ENCODE measurements at places on chromosomes 4 and X.

GRCh38 chr4:180455226-180455625 is 1788.0 kb upstream of the TENM3 start:
- DNase-seq = no peak

DNA sequence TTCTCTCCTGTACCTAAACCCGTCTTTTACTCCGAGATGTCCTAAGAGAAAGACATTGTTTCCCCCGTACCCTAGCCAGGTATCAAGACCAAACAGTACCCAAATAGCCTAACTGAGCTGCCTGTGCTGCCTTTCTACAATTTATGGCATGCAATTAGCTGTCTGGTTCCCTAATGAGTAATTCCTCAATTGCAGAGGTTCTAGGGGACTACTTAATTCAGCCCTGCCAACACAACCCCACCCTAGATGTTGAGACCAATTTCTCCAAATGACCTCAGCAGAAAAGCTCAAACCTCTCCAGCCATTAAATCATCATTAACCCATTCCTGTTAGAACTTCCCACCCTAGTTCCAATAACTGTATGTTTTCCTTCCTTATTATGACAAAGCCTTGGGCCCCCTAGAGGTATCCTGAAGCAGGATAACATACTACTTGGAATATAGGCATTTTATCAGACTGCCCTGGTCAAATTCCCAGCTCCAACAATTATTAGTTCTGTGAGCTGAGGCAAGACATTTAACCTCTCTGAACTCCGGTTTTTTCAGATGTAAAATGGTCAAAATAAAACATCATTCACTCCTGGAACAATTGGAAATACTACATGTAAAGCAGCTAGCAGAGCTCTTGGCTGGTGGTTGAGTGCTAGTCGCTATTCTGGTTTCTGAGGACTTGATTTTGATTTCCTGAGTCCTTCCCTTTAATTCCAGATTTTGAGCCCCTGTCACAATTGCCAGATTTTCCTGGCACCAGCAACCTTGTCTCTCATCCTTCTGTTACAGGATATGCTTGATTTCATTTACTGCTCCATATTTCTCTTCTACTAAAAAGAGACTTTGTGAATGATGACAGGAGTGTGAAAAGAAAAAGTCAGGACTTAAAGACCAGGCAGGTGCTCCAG is 244.6 kb upstream of the TENM3 start:
- DNase-seq = no peak

DNA sequence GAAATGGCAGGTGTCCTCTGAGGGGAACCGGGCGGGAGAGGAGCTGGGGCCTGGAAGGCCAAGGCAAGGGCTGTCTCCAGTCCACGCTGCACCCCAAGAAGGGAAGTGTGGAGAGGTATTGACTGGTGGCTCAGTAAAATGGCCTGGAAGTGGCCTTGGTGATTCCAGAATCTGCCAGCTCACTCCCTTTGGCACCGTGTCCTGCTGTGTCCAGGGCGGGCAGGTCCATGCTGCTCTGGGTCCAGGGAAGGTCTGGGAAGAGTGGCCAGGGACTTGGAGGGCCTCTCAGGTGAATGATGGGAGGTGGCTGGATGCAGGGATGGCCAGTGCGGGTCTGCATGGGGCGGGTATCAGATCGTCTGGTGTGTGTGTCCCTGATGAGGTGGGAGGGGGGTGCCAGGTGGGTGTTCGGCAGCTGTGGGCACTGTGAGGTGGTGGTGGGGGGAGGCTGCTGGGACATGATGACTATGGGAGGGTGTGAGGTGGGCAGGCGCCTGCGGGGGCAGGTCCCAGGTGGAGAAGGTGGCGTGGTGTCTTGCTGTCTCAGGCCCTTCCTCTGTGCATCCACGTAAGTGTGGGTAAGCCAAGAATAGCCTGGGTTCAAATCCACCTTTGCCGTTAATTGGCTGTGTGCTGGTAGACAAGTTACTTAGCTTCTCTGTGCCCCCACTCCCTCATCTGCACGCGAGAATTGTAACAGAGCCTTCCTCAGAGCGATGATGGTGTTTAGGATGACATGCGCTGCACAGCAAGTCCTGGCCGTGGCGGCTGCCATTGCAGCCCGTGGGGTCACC is 17.7 kb downstream of the RGS12 start:
- no peak for DNase-seq

DNA sequence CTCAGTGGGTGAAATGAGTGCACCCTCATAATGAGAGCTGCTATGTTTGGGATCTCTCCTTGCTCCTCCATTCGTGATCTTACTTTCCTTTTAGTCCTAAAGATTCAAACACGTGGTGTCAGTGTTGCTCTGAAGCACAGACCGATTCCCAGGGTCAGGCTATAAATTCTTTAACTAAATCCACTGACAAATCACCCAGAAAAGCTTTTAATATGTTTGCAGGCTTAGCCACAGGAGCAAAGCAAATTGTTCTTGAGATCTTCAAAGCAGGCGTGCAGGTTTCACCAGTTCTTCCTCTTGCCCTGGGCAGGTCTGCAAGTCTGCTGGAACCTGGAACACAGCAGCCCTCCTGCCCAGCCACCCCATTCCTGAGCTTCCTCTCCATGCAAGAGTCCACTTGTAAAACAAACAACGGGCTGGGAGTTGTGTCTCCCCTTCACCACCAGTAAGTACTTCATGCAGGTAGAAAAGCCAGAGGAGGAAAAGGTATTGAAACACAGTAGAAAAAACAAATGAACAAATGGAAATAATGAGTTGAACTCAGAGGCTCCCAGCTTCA is 70.1 kb upstream of the ENPP6 start:
- DNase-seq = no peak

DNA sequence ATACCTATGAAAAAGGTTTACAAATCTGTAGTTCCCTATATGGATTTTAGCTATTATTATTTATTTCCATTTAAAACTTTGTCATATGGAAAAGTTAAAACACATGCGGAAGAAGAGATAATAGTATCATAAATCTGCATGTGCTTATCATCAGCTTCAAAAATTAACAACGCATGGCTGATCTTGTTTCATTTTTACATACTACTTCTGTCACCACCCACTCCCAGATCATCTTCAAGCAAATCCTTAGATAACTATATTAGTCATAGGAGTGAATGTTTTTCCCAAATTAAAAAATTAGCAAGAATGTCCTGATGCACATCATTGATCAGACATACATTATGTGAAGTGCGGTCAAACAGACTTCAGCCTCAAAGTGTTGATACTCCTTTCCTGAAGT is 24.6 kb upstream of the MOB1B start:
- DNase-seq = no peak

GRCh38 chrX:3175659-3176438 is 134.6 kb downstream of the ARSF start:
- no peak for DNase-seq

- no peak for DNase-seq
Observed at GRCh38 chrX:48083706-48084105, 12.3 kb upstream of the ZNF630 start.

GRCh38 chr4:22456291-22456690 is 59.6 kb downstream of the ADGRA3 start:
- no peak for DNase-seq

DNA sequence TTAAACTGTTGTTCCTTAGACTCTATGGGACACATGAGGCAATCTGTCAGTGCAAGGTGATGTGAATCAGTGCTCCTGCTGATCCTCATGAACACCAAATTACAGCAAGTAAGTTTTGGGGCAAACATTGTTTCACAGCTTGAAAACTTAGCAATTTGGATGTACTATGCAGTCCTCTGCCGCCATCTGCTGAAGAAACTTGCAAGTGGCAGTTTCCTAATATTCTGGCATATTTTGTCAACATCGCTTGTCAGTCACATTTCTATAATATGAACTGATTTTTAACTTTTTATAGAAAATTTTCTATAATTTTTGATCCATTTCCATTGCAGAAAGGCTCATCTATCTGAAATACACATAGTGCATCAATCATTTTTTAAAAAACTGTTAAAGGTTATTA is 56.3 kb downstream of the ZAR1 start:
- DNase-seq = peak; percentile 43

GRCh38 chr4:181331214-181331613 is 912.0 kb upstream of the TENM3 start:
- DNase-seq = no peak

DNA sequence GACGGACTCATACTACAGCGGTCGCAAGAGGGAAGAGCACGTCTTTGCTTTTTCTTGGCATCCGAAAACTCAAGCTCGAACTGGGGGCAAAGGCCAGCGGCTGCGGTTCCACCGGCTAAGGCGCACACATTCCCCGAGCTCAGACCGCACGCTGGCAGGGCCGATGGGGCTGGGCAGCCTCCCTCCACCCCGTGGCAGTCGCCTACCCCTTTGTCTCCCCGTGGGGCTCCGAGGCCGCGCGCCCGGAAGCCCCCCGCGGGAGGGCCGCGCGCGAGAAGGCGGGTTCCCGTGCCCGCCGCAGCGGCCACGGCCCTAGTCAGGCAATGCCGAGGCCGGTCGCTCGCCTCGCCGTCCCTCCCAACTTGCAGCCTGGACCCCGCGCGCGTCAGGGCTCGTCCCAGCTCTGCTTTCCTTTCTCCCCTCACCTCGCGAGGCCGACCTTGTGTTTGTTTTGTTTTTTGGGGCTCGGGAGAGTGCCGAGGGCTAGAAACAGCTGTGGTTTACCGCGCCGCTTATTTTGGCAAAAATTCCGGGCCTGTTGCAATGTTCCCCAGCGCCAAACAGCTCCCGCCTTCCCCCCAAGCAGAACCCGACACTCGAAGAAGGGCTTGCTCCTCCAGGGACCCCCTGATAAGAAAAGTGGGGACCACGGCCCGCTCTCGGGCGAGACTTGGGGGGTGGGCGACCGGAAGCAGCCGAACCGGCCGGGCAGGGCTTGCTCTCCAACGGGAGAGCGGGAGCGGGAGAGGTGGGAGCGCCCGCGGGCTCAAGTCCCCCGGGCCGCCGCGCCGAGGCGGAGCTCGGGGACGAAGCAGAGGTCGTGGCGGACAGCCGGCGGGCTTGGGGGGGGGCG is 561 bp upstream of the N4BP2 start:
- DNase-seq = peak; percentile 69

DNA sequence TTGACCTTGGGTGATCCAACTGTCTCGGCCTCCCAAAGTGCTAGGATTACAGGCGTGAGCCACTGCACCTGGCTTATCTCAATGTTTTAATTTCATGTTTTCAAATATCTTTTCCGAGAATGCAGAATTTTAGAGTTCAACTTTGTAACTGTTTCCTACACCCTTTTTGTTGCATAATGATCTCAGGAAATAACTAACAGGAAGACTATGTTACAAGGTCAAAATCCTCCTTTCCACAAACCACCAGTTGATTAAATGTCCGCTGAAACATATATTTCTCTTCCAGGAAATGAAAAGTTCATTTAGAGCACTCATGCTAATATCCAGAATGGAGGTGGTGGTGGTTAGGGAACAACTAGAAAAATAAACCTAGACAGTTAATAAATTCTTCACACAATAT is 377.8 kb downstream of the PPP4R3C start:
- DNase-seq = no peak

- no peak for DNase-seq
Observed at GRCh38 chr4:99938243-99938753, 8.1 kb downstream of the DNAJB14 start.

- DNase-seq = no peak
Observed at GRCh38 chrX:132101799-132102198, 26.0 kb downstream of the FRMD7 start.

- no peak for DNase-seq
Observed at GRCh38 chr4:148782284-148782683, 340.1 kb upstream of the NR3C2 start.

DNA sequence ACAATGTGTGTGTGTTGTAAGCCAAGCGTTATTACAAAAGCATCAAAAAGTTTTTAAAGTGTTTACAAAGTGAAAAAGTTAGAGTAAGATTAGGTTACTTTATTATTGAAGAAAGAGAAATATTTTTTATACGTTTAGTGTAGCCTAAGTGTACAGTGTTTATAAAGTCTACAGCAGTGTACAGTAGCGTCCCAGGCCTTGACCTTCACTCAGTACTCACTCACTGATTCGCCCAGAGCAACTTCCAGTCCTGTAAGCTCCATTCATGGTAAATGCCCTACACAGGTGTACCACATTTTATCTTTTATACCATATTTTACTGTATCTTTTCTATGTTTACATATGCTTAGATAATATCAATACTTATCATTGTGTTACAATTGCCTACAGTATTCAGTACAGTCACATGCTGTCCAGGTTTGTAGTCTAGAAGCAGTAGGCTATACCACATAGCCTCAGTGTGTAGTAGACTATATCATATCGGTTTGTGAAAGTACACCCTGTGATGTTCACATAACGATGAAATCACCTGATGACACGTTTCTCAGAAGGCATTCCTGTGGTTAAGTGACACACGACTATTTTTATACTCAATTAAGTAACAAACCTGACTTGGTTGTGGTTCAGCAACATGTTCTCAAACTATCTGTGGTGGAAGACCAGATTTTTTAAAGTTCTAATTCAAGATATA is 152.0 kb upstream of the EDNRA start:
- DNase-seq = no peak

DNA sequence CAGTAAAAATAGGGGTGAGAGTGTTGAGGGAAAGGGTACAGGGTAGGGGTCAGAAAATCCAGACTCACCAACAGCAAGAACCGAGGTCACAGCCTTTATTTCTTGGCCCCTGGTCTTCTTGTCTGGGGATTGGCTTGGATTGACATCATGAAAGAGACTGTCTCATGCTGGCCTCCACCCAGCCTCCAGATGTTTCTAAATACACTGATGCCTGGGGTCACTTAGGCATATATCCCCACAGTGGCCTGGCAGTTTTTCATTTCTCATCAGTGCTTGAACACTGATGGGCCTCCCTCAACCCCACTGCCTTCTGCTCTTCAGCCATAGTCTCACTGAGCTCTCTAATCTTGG is 173.9 kb downstream of the RTL9 start:
- DNase-seq = no peak

- DNase-seq = no peak
Observed at GRCh38 chr4:10861036-10861435, 176.5 kb upstream of the CLNK start.

- DNase-seq = no peak
Observed at GRCh38 chr4:87863486-87863885, 30.7 kb downstream of the MEPE start.

- no peak for DNase-seq
Observed at GRCh38 chr4:47238667-47239066, 207.3 kb downstream of the GABRB1 start.

DNA sequence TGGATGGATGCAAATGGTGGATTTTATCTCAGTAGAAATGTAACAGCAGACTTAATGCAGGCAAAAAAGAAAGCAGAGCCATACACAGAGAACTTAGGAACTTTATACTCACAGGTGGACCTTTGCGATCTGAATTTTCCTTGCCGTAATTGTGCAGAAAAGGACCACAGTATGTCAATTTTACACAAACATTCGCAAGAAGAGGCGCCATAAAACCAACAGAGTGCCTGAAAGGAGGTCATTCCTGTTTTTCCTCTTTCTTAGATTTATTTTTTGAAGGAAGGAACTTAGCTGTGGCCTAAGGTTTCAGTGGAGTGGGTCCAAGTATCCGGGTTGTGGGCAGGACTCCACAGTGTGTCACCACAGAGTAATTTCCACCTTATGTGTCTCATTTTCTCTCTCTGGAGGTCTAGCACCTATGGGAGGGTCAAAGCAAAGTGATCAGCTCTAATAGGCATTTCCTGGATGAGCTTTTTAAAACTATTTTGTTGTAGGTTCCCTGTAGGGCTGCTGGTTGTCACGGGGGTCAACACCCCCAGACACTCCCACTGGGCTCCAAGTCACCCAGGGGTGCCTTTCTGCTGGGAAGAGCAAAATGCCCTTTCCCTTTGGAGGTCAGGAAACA is 24.7 kb upstream of the PBDC1 start:
- peak; percentile 27 for DNase-seq

- DNase-seq = no peak
Observed at GRCh38 chrX:110341189-110342035, 17.2 kb upstream of the RTL9 start.

- no peak for DNase-seq
Observed at GRCh38 chr4:70992391-70992881, 1.0 kb upstream of the DCK start.

- DNase-seq = no peak
Observed at GRCh38 chrX:107861056-107861455, 35.4 kb downstream of the MID2 start.

All from stimulated activated CD8-positive, alpha-beta memory T cell treated with anti-CD3 and anti-CD28 coated beads, Interleukin-4, amount 100 ng/mL, for 48 hours (primary cell).